ENCODE measurements at places on chromosomes 3 and 15. TPM values are rescaled to one million over a fixed set of nuclear protein-coding genes. Genes with fewer than 3 reads are reported as not detected.

DNA sequence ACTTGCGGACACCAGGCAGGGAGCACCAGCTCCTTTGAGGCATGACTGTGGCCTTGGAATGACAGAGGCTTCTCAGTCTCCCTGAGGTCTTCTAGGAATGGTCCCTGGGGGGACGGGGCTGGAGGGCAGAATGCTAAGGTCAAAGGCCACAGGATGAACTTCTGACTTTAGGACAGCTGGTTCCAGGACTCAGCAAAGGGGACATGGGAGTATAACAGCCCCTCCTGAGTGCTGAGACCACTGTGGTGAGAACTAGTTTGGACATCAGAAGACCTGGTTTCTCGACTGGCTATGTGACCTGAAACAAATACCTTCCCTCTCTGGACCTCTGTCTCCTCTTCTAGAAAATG lies 17.8 kb downstream of the ITGA11 start:
- no peak for DNase-seq

- DNase-seq, result no peak
Measured at GRCh38 chr3:168288511-168289401, 193.0 kb upstream of the GOLIM4 start.

DNA sequence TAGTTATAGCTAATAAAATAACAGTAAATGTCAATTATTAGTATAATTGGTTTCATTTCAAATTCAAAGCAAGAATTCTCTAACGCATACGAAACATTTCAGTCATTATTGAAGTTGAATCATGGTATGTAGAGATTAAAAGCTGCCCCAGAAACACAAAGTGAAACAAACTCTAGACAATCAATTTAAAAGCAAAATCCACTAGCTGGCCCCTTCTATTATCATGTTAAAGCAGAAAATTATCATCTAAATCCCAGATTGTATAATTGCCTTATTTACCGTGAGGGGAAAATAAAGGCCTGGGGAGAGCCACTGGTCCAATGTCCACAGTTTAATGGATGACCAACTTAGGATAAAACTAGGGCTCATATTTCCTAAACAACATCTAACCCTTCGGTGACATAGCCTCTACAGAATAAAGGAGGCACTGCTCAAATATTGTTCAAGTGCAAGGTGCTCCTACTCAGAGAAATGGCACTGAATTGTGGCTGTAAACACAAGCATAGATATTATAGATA lies 110.9 kb upstream of the THRB start:
- DNase-seq, result no peak

DNA sequence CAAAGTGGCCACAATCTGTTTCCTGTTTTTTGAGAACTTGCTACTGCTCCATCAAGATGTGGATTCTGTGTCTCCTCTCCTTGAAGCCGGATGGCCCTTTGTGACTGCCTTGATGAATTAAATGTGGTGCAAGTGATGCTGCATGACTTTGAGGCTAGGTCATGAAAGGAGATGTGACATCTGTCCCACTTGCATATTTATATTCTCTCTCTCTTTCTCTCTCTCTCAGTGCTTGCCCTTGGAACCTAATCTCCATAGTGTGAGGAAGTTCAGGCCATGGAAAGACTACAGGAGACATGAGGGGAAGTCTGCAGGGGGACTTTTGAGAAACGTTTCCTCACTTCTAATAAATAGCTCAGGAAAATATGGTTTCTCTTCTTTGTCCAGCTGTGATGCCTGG lies 50.0 kb upstream of the ADPGK start:
- no peak for DNase-seq

DNA sequence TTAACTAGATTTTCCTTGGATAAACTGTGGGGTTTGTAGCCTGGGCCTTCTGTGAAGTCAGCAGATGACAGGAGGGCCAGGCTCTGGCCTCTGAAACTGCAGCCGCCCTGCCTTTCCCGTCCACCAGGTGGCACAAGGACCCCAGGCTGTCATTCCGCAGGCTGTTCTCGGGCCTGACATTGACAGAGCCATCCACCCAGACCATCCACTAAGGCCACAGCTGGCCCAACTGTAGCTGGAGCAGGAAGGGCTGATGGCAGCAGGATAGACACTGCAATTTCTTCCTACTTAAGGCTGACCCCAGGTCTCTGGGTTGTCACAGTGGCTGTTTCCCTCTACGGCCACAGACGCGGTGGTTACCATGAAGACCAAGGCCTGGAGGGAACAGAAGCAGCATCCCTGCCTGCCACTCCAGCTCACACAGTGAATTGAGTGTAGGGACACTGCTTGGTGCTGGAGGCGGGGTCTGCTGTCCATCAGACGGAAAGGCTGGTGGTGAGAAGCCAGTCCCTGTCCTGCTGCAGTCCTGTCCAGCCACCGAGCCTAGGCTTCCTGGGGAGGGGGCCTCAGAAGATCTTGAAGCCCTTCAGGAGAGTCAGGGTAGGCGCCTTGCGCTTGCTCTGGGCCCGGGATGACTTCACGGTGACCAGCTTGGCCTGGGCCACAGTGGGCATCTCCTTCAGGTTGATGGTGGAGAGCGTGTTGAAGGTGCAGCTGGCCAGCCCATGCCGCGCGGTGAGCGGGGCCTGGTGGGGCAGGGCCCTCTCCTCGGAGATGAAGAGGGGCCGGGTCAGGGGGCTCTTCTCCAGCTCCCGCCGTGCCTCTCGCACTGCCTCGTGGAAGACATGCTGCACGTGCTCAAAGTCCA lies 9.4 kb downstream of the SLC51B start:
- DNase-seq, result peak; percentile 61

GRCh38 chr3:195907934-195908693 lies at the start of gene TNK2:
Gene TNK2 (minus strand): TSS chr3:195908551. CDS start chr3:195888588, 19,963 bp downstream.
- DNase-seq, result no peak

DNA sequence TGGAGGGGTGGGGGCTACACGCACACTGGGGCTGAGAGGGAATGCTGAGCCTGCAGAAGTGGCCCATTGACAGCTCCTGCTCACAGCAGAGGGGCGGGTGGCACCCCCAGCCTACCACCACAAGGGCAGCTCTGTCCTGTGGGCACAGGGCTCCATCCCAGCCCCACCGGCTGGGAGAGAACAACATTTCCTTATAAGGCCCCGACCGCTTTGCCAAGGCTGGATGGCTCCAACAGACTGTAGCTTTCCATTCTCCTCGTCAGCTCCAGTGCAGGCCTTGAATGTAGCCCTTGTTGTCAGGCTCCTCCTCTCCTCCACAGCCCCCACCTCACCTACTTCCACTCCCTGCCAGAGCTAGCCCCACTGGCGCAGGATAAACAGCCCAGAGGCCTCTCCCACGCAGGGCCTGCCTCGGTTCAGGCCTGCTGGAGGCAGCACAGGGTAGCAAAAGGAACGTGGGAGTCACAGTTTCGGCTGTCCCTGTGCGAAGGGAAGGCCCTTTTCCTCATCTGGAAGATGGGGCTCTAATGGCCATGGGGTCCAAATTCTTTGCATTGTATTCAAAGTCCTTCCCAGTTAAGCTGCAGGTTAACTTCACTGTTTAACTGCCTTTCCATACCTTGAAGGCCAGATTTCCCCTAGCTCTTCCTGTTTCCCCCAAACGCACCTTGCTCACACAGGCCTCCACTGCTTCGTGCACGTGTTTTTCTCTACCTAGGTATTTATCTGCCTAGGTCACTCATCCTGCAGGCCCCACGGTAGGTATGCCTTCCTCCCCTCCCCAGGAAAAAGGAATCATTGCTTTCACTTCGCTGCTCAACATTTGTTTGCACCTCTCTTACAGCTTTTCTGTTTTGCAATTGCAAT lies 101.6 kb upstream of the LPP start:
- DNase-seq, result no peak

GRCh38 chr3:99962703-99963102 lies 145.0 kb downstream of the CMSS1 start:
- no peak for DNase-seq

- DNase-seq, result no peak
Measured at GRCh38 chr3:180860180-180860858, 52.2 kb upstream of the FXR1 start.

DNA sequence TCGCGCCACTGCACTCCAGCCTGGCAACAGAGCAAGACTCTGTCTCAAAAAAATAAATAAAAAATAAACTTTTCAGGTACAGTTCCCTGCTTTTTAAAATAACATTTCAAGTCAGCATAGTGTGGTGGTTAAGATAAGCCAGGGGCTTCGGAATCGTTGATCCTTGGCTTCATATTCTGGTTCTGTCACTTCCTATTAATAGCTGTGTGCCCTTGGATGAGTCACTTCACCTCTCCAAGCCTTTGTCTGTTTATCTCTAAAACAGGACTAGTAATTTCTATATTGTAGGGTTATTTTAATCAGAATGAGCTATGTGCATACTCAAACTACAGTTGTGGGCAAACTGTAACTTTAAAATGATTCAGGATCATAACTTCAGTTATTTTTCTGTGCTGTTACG lies 53.8 kb upstream of the SENP5 start:
- DNase-seq, result no peak

- no peak for DNase-seq
Measured at GRCh38 chr3:17430582-17430981, 311.8 kb downstream of the TBC1D5 start.

DNA sequence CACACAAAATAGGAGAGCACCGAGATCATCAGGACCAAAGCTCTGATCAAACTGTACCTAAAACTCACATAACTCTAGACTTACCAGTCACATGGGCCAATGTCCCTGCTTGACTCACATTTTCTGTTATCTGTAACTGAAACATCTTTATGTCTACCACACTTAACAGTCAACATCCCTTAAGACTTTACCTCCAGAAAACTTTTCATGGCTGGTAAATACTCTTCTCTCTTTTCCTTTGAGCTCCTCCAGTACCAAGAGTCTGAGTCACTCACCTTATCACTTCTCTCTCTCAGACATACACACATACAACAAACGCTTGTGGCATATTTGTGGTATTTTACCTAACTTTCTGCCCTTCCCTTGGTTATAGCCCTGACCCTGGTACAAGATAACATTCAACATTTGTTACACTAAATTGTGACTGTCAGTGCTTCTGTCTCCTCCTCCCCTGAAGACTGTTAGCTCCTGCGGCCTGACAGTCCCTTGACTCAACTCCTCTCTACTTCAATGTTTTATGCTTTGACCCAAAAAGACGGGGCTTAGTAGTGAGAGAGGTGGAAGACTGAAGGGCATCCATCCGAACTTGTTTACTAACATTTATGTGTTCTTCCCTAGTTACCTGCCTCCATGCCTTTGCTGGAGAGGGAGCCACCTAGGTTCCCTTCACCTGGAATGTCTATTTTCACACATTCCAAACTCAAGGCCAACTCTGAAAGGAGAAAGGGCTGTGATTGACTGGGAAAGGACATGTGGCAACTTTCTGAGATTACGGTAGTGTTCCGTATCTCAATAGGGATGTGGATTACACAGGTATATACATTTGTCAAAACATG lies 3.7 kb upstream of the EFHB start:
- DNase-seq, result no peak

- DNase-seq, result no peak
Measured at GRCh38 chr15:31374489-31374888, 47.9 kb downstream of the KLF13 start.

DNA sequence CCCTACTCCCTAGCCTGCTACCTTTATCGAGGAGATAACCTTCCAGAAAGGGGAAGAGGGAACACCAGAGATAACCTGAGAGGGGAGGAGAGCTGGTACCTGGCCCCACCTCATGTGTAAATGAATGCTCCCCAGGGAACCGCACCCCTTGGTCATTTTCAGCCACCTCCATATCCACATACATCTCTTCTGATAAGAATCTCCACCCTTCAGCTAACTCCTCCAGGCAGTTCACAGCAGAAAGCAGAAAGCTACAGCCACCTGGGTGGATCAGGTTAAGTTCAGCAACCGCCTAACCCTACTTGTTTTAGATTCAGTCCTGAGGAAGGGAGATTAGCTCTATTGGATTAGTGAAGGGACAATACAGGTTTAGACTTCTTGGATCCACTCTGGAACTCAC lies 38.0 kb upstream of the TIMP4 start:
- DNase-seq, result no peak

- no peak for DNase-seq
Measured at GRCh38 chr15:51108933-51109550, 14.3 kb upstream of the TNFAIP8L3 start.

DNA sequence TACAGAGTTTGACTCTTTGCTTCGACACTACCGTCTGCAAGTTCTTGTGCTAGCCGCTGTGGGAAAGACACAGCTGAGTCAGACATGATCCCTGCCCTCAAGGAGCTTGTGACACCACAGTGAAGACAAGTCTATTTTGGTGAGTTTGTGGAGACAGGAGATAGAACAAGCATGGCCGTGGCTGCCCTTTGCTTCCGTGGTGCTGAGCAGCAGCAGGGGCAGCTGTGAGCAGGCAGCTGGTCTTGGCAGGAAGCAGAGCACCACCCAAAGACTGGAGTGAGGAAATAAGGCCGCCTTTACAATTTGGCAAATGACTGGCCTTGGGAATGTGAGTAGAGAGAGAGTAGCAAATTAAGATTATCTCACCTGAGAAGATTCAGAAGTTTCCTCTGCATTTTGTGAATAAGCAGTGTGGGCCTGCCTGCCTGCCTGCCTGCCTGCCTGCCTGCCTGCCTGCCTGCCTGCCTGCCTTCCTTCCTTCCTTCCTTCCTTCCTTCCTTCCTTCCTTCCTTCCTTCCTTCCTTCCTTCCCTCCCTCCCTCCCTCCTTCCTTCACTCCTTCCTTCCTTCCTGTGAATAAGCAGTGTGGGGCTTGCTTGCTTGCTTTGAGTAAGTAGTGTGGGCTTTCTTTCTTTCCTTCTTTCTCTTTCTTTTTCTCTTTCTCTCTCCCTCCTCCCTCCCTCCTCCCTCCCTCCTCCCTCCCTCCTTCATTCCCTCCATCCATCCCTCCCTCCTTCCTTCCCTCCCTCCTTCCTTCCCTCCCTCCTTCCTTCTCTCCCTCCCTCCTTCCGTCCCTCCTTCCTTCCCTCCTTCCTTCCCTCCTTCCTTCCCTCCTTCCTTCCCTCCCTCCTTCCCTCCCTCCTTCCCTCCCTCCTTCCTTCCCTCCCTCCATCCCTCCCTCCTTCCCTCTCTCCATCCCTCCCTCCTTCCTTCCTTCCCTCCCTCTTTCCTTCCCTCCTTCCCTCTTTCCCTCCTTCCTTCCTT lies 1.6 kb upstream of the GCNT3 start:
- no peak for DNase-seq

GRCh38 chr3:184110316-184110725 lies 13.5 kb downstream of the HTR3E start:
- no peak for DNase-seq

GRCh38 chr3:69107841-69108240 lies 14.6 kb downstream of the LMOD3 start:
- DNase-seq, result no peak

Gene GOLGA8T
- total RNA-seq, result 0.52 TPM

Gene PLIN1
- total RNA-seq, result 0.52 TPM

Gene CAND2
- total RNA-seq, result 0.12 TPM

Gene LTK
- total RNA-seq, result 0.02 TPM

Gene SEMA3B
- total RNA-seq, result 4.9 TPM

Gene ZNF502
- total RNA-seq, result not detected

Gene SLCO3A1
- total RNA-seq, result 1.7 TPM

Gene ISG20
- total RNA-seq, result 253 TPM

Gene ADAMTS17
- total RNA-seq, result 0.15 TPM

Gene SLC28A2
- not detected for total RNA-seq

Gene HRG
- total RNA-seq, result not detected

Gene TMEM108
- total RNA-seq, result not detected

Gene IQCF5
- not detected for total RNA-seq

Gene RTP1
- not detected for total RNA-seq

Gene KBTBD8
- 0.72 TPM for total RNA-seq

Gene PDCD10
- 73.0 TPM for total RNA-seq

Gene CLSTN2
- not detected for total RNA-seq

Gene CCDC191
- 2.2 TPM for total RNA-seq

Gene TPRG1
- 2.7 TPM for total RNA-seq

Gene ECE2
- total RNA-seq, result not detected

Gene ATP13A5
- total RNA-seq, result not detected

Gene KBTBD13
- not detected for total RNA-seq

Gene ANKUB1
- not detected for total RNA-seq

Gene ABI3BP
- total RNA-seq, result 1.3 TPM

Measured in NCI-H460 (cell line).